T-helper 17 cell (primary cell): ENCODE measurements at places on chromosomes 7 and 10. TPM values are rescaled to one million over a fixed set of nuclear protein-coding genes. Genes with fewer than 3 reads are reported as not detected.

OR2A12 gene
- total RNA-seq, result not detected

NDUFB8 gene
- total RNA-seq, result 159 TPM

LDB3 gene
- not detected for total RNA-seq

SFTPA1 gene
- total RNA-seq, result not detected

MYOZ1 gene
- not detected for total RNA-seq

ASB10 gene
- total RNA-seq, result not detected

CUZD1 gene
- 0.82 TPM for total RNA-seq

RBM28 gene
- 24.9 TPM for total RNA-seq

DNA sequence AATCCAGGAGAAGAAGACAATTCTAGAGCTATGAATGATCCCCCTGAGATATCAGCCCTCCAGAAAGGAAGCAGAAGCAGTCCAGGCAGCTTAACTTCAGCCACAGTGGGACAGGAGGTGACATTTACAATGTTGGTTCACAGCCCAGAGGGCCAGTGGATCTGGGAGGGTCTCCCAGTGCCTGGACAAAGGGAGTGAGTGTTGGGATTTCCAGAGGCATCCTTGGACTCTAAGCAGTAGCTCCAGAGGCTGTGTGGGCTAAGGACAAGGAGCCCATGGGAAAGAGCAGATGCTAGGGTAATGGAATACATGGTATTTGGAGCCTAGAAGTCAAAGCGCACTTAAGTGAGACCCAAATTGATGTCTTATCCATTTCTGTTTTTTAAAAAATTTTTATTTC is 97.4 kb upstream of the NUPR2 start:
- H3K27ac ChIP-seq, result no peak overlapping the region
- no peaks in the 10 kb centered on the region for H3K36me3 ChIP-seq
- no peaks in the 10 kb centered on the region for H3K27me3 ChIP-seq
- no peak for DNase-seq

DNA sequence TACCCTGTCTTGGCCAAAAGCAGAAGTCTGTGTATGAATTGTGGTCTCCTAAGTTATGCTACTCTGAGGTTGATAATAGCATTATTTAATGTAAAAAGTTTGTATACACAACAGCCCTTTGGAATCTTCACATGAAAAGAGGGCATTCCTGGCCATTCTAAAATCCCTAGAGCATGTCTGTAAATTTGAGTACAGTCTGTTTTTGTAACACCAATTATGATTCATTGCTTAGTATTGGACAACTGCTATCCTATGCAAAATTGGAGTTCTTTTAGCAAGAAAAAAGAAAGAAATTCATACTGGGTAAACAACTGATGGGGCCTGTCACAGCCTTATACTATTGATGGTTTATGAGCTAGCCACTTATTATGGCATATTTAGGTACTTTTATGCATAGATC is 10.2 kb downstream of the CUTC start:
- H3K36me3 ChIP-seq, result peaks cover 18% of the 10 kb centered on the region
- no peak for DNase-seq
- no peak overlapping the region for H3K27ac ChIP-seq
- no peak overlapping the region for H3K4me3 ChIP-seq
- H3K4me1 ChIP-seq, result peaks cover 13% of the 10 kb centered on the region
- no peaks in the 10 kb centered on the region for H3K27me3 ChIP-seq

GRCh38 chr7:30315589-30315988 is 31.2 kb downstream of the ZNRF2 start:
- H3K4me1 ChIP-seq, result peaks cover 59% of the 10 kb centered on the region
- H3K27me3 ChIP-seq, result no peaks in the 10 kb centered on the region
- no peak for DNase-seq
- H3K36me3 ChIP-seq, result no peaks in the 10 kb centered on the region
- H3K27ac ChIP-seq, result no peak overlapping the region
- no peak overlapping the region for H3K4me3 ChIP-seq

DNA sequence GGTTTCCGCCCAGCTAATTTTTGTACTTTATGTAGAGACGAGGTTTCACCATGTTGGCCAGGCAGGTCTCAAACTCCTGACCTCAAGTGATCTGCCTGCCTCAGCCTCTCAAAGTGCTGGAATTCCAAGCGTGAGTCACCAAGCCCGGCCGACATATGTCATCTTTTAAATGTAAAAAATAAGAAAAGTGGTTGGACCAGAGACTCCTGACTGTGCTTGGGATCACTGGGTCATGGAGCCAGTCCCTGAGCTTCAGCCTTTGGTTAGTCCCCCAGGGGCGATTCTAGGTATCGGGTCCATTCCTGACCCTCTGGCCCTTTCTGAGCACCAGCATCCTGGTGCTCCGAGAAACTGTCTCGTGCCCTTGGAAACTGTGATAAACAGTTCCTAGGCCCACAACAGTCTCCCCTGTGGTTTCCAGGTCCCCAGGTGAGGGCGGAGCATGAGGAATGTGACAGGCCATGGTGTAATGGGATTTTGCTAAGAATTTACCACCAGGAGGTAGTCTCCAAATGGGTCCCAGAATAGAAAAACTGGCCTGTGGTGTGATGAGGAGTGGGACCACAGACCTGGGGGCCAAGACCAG is 32.8 kb downstream of the UBTD1 start:
- H3K36me3 ChIP-seq, result peaks cover 3% of the 10 kb centered on the region
- H3K4me3 ChIP-seq, result no peak overlapping the region
- no peak overlapping the region for H3K27ac ChIP-seq
- DNase-seq, result no peak
- peaks cover 2% of the 10 kb centered on the region for H3K4me1 ChIP-seq

- H3K27ac ChIP-seq, result no peak overlapping the region
- no peaks in the 10 kb centered on the region for H3K36me3 ChIP-seq
- H3K4me1 ChIP-seq, result peaks cover 25% of the 10 kb centered on the region
- H3K27me3 ChIP-seq, result no peaks in the 10 kb centered on the region
These were observed 4.5 kb upstream of the ASB10 start for GRCh38 chr7:151191544-151191943.

- DNase-seq, result no peak
- H3K27ac ChIP-seq, result no peak overlapping the region
- H3K36me3 ChIP-seq, result peaks cover 2% of the 10 kb centered on the region
- no peaks in the 10 kb centered on the region for H3K27me3 ChIP-seq
These were observed 32.5 kb downstream of the CDCA7L start for GRCh38 chr7:21912931-21913780.

GRCh38 chr7:157274991-157275427 is 61.8 kb upstream of the DNAJB6 start:
- peaks cover 6% of the 10 kb centered on the region for H3K27me3 ChIP-seq
- H3K27ac ChIP-seq, result peak overlapping the region; percentile 73
- H3K36me3 ChIP-seq, result no peaks in the 10 kb centered on the region
- no peak for DNase-seq

GRCh38 chr10:125152450-125153368 is 7.7 kb downstream of the CTBP2 start:
- H3K36me3 ChIP-seq, result peaks cover 3% of the 10 kb centered on the region
- no peak overlapping the region for H3K4me3 ChIP-seq
- no peaks in the 10 kb centered on the region for H3K4me1 ChIP-seq
- peaks cover 82% of the 10 kb centered on the region for H3K27me3 ChIP-seq

- peak overlapping the region; percentile 92 for H3K27ac ChIP-seq
- DNase-seq, result no peak
- H3K4me1 ChIP-seq, result peaks cover 33% of the 10 kb centered on the region
- peak overlapping the region; percentile 95 for H3K4me3 ChIP-seq
- H3K27me3 ChIP-seq, result peaks cover 9% of the 10 kb centered on the region
These were observed 1.3 kb downstream of the FRAT2 start for GRCh38 chr10:97333351-97333600.

- H3K27ac ChIP-seq, result peak overlapping the region; percentile 95
- H3K36me3 ChIP-seq, result peaks cover 13% of the 10 kb centered on the region
These were observed 1.8 kb downstream of the GSTO1 start for GRCh38 chr10:104256335-104256961.

DNA sequence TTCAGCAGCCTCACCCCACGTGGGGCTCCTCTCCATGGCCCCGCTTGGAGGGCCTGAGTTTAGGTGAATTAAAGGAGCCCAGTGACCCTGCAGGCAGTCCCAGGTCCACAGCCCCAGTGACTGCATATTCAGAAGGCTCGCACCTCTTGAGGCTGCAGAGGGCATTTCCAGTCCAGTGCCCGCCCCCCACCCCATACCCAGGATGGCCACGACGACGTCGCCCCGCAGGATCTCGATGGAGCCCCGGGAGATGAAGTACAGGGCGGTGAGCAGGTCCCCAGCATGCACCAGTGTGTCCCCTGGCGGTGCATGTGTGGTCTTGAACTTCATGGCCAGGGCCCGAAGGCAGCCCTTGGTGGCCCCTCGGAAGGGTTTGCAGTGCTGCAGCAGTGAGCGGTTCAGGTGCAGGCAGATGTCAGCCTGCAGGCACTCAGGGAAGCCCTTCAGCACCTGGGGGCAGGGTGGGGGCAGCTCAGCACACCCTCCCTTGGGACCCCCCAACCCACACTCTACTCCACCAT is 28.1 kb downstream of the KCNH2 start:
- no peak for DNase-seq
- no peaks in the 10 kb centered on the region for H3K36me3 ChIP-seq
- no peak overlapping the region for H3K27ac ChIP-seq
- no peak overlapping the region for H3K4me3 ChIP-seq
- H3K4me1 ChIP-seq, result peaks cover 3% of the 10 kb centered on the region
- H3K27me3 ChIP-seq, result no peaks in the 10 kb centered on the region

GRCh38 chr10:58723966-58724365 is 211.3 kb downstream of the BICC1 start:
- DNase-seq, result no peak
- peaks cover 21% of the 10 kb centered on the region for H3K27me3 ChIP-seq
- H3K36me3 ChIP-seq, result no peaks in the 10 kb centered on the region
- H3K27ac ChIP-seq, result no peak overlapping the region
